Renal cortex interstitium (tissue), 15 donors: ENCODE measurements at places on chromosomes 11 and 22.

DNA sequence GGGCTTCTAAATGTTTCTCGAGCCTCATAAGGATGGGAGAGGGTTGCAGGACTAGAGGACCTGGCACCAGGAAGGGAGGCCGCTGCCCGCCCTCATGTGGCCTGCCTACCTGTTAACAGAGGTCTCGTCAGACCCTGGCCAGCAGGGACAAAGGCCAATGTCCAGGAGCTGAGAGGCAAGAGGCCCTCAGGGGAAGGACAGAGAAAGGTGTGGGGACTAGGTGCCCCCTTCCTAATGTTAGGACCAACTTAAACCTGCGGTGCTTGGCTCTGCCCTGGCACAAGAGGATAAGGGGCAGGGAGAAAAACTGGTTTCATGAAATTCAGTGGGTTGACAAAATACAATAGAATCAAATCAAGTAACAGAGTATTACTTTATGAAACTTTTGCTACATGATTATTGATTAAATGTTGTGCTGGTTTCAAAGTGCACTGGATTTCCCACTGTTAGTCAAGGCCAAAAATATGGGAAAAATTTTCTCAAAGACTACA, 20.0 kb upstream of the SYT12 start:
- DNase-seq = no peak

DNA sequence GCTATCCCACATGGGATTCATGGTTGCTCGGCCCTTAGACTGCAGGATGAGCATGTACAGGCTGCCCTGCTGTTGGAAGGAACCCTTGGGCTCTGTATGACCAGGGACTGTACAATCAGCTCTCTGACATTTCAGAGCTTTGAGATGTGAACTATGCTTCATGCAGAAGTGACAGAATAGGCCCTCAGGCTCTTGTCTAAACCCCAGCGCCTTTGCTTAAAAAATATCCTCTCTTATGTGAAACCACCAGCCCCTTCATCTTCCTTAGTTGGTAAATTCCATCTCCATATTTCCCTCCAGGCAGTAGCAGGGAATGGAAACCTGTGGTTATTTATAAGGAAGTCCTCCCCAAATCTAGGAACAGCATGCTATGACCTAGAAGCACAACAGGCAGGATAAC, 78.9 kb upstream of the PLET1 start:
- DNase-seq = no peak

DNA sequence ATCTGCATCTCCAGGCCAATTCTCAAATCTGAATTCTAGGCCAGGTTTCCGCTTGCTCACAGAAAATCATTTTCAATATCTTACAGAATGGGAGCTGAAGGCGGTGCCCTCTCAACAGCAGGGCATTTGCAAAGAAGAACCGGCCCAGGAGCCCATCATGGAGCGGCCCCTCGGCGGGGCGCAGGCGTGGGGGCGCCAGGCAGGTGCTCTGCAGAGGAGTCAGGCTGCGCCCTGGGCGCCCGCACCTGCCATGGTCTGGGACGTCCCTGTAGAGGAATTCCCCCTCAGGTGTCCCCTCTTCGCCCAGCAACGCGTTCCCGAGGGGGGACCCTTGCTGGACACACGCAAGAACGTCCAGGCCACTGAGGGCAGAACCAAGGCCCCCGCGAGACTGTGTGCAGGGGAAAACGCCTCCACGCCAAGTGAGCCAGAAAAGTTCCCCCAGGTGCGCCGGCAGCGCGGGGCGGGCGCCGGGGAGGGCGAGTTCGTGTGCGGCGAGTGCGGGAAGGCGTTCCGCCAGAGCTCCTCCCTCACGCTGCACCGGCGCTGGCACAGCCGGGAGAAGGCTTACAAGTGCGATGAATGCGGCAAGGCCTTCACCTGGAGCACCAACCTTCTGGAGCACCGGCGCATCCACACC, 11.5 kb downstream of the ZNF74 start:
- DNase-seq = no peak

DNA sequence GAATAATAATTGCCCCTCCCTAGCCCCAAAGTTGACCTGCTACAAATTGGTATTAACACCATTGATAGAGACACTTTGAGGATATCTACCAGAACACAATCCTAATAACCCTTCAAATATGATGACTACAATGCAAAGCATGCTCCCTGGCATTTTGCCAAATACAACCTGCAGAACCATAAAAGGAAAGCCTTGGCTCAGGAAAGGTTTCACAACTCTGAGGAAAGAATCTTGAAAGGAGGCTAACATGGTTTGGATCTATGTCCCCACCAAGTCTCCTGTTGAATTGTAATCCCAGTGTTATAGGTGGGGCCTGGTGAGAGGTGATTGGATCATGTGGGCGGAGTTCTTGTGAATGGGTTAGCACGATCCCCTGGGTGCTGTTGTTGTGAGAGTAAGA, 140.4 kb upstream of the ARHGAP42 start:
- no peak for DNase-seq

DNA sequence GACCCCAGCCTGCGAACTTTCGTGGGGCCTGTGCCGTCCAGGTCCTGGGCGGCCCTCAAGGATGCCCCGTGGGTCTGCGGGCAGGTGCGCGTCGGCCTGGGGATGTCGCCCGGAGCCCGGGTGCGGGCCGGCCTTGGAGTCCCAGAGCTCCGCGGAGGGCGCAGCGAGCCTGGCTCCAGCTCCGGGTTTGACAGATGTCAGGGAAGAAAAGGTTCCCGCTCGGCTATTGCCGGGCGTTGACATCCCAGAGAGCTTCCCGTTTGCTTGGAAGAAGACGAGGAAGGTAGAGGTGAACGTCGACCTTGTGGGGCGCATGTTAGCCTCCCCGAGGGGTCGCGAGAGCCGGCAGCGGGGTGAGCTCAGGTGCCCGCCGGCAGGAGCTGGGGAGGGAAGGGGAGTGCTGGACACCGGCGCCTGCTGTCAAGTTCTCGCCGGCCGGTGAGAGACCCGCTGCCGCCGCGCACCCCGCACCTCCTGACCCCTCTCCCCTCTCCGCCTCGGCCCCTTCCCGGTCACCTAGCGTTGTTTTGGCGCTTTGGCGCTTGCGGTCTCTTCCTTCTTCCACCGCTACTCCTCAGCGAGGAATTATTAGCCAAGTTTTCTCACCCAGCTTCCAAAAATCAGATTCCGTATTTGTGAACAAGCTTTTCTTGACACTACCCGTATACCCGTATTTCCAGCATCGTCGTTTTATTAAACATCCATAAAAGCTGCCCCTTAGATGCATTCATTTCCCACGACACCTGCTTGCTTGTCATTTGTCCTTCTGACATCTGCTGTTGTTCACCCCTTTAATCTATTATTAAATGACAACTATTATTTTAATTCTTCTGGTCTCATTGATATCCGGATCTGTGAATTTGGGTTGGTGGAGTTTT, 1.3 kb downstream of the BMAL1 start:
- no peak for DNase-seq

- no peak for DNase-seq
Measured at GRCh38 chr11:86416494-86416893, 41.8 kb downstream of the CCDC81 start.

DNA sequence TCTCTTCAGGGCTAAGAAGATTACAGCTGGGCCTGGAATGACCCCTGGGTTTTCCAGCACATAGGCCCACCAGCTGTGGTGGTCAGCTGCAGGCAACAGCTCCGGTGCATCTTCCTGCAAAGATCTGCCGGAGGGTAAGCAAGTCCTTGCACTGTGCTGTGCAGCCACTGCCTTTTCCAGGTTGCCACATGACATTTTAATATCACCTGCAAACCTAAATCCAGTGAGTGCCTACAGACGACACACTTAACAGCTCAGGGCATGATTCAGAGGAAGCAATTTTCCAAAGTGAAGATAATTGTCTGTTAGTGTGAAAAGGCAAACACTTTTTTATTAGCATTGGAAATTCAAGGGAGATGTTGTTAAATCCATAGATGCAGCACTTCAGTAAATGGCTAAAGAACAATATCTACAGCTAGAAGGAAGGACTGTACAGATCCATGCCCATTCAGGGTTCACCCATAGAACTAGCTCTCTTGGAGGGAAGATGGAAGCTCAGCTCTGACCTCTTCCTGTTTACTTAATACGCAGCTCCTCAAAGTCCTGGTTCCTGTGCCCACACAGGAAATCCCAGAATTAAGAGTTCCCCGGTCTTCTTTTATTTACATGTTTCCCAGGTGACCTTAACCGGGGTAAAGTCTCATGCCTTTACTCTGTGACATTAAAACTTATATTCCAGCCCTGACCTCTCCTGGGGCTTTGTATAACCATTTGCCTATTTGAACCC, 13.3 kb upstream of the NRIP3 start:
- no peak for DNase-seq

- no peak for DNase-seq
Measured at GRCh38 chr11:59193587-59194130, 19.1 kb downstream of the MPEG1 start.

DNA sequence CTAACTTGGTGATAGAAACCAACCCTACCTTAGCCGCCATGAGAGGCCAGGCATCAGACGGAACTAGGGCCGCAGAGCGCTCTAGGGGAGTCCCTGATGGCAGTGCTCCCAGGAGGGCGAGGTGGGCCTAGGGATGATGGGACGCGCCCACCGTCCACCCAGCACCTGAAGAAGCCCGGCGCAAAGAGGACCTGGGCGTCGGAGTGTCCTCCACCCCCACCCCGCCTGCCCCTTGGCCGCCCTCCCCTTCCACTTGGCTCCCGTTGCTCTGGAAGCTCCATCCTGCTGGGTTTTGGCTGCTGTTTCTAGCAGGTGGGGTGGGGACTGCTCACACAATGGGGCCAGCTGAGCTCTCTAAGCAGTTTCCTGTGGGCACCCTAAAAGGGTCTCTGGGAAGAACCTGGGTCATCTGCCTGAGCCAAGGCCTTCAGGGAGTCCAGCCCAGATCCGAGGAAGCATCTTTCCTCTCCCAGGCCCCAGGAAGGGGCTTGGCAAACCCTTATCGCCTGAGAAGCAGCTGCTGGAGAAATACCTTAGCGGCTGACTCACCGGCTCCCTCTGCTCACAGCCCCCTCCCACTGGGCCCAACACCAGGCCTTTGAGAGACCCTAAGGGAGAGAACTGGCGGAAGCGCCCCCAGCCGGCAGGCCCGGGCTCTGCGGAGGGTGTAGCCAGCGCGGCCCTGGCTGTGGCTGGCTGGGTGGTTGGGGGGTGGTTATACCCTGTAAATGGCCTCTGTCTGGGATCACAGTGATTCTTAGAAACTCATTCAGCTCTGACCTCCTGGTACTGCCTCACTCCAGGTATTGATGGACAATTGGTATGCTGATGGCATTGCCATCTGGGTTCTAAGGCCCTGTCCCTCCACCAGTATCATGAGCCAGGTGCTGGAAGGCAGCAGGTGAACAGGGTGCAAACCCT, 19.3 kb downstream of the CREB3L1 start:
- no peak for DNase-seq

DNA sequence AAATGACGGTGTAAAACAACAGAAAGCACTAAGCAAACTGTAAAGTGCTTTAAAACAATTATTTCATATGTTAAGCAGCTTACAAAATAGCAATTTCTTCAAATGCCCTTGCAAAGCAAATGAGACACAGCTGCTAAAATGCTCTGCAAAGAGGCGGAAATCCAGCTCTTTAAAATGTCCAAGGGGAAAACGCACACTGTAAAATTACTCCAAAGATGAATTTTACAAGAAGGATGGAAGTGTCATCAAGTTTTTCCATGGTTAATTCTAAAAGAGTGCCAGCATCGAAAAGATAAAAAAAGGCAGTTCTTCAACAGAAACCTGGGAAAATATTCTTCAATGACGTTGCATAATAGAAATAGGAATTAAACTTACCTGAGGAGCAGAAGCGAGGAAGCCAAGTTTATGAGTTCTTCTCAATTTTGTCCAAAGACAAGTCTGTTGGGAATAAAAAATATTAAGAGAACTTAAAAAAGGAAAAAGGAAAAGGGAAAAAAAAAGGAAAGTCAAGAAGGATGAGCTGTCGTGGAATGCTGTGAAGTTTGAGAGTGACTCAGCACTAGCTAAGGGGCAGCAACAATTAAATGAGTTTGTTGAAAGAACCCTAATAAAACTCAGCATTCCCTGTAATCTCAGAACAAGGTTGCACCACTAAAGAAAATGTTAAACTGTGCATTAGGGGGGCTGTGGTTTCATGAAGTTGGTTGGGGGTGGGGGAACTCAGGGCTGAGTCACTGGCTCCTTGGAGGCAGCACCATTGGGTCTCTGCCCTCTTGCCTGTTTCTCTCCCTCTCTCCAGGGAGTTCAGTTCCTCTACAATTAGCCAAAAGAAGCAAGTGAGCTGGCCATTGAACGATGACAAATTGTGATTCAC, 64.2 kb upstream of the BLID start:
- DNase-seq = no peak

DNA sequence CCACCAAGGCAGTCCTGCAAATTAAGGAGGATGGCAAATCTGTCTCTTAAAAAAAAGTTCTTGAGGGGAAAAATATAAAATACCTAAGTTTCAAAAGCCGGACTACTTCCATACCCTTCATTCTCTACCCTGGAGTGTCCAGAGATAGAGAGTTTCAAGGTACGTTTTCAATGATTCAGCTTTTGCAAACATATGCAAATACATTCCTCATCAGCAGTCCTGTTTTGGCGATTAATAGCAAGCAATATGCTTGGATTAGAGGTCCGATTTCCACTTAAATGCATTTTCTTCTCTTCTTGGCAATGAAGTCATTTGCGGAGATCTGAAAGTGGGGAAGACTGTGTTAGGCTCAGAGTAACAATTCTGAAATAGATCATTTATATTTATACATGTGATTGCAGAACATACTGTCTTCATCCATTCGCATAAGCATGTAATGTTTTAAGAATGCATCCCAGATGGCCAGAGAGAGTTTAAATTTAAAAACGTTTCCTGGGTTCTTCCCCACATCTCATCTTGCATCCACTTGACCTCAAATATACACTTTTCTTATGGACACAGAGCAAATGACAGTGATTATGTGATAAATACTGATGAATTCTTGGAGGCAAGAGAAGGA, 13.8 kb upstream of the TFIP11 start:
- no peak for DNase-seq
